Stimulated activated CD8-positive, alpha-beta memory T cell treated with anti-CD3 and anti-CD28 coated beads, Interleukin-4, amount 100 ng/mL, for 4 hours (primary cell): ENCODE measurements at places on chromosomes 16 and 17.

- DNase-seq: no peak
Measured at GRCh38 chr17:62084585-62084984, 19.5 kb upstream of the MED13 start.

DNA sequence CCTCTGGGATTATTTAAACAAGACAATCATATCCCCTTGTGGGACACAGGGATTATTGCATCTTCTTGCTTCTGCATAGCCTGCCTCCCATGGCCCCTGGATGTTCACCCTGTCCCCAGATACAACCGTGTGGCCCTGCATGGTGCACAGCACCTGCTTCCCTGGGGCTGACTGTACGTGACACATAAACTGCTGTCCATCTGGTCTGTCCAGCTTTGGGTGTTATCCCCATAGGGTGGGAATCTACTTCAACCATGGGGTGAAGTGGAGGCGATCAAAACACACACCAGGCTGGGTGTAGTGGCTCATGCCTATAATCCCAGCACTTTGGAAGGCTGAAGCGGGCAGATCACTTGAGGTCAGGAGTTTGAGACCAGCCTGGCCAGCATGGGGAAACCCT, 138.8 kb downstream of the XYLT1 start:
- DNase-seq: no peak

- no peak for DNase-seq
Measured at GRCh38 chr17:51463353-51463752, 203.0 kb downstream of the UTP18 start.

DNA sequence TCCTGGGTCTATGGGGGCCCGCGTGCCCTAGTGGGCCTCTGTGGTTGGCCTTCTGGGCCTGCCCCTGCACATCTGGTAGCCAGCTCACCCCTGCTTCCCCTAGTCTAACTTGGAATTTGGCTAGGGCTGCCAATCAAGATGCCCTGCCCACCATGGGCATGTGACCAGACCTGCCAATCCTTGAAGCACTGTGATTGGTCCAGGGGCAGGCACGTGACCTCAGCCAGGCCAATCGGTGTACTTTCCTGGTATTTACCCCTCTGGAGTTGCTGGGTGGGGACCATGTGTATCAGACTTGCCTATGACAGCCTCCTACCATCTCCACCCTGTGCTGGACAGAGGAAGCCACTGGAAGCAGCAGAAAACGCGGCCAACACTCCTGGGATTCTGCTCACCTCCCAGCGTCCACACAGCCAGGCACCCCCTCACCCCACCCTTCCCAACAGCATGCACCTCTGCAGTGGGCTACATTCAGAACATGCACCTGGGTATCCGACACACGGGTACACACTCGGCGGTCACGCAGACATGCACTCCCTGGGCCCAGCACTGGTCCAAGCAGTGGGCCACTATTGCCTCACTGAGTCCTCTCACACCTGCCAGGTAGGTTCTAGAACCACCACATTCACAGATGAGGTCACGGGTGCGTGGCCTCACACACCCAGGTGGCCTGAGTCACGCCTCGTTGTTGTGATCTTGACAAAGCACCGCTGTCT, 96.9 kb downstream of the RBFOX3 start:
- no peak for DNase-seq

- no peak for DNase-seq
Measured at GRCh38 chr16:17414421-17414820, 56.3 kb downstream of the XYLT1 start.

GRCh38 chr17:6660805-6661463, 9.4 kb downstream of the C17orf100 start:
- DNase-seq: no peak

GRCh38 chr17:17413215-17413792, 63.5 kb upstream of the MED9 start:
- DNase-seq: no peak

DNA sequence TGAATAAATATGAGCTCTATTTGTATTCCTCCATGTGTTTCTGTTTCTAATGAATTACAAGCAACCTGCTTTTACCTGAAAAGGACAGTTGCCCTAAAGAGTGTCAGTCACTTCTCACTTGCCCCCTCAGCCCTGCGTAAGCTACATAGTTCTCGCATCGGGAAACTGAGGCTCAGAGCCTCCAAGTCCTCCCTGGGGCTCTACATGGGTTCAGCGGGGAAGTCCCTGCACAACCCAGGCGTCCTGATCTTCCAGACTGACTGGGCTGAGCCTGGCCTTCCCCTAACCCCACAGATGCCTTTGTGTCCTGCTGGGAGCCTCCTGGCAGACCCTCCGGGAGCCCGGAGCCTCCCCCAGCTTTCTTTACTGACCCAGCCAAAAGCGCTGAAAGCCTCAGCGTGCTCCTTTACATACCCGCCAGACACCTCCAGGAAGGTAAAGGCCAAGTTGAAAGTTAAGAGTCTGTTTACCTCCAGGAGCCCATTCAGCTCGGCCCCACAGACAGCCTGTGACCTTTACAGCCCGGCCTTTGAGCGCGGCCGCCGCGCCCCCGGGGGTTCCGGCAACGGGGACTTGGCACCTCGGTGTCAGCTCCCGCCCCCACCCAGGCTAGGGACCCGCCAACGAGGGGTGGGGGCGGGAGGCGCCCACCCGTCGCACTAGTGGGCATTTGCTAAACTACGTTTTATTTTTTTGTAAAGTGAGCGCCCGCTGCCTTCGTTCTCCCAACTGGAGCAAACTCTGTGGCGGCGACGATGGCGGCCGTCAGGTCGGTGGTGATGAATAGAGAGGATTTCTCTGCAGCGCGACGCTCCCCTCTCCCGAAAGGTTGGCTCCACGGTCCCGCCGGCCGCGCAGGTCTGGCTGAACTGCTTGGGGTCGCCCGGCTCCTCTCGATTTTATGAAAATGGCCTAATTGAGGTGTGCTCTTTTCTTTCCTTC, 4.4 kb upstream of the HOXB13 start:
- DNase-seq: no peak

- DNase-seq: no peak
Measured at GRCh38 chr17:51971121-51971520, 187.4 kb downstream of the CA10 start.

GRCh38 chr17:4077581-4077980, 65.2 kb downstream of the ZZEF1 start:
- no peak for DNase-seq

DNA sequence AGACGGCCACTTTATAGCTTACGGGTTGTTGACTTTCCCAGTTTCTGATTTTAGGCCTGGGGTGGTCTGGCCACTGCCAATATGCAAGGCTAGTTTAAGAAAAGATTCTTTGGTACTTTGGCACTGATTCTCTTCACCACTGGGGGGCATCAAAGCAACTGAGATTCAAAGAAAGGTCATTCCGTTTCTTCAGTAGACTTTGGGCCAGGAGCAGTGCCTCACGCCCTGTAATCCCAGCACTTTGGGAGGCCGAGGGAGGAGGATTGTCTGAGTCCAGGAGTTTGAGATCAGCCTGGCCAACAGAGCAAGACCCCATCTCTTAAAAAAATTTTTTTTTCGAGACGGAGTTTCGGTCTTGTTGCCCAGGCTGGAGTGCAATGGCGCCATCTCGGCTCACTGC, 53.0 kb downstream of the RPA1 start:
- no peak for DNase-seq

- DNase-seq: no peak
Measured at GRCh38 chr17:77330602-77331081, 189.9 kb downstream of the SEC14L1 start.

GRCh38 chr17:9016941-9017552, 4.3 kb upstream of the NTN1 start:
- no peak for DNase-seq

DNA sequence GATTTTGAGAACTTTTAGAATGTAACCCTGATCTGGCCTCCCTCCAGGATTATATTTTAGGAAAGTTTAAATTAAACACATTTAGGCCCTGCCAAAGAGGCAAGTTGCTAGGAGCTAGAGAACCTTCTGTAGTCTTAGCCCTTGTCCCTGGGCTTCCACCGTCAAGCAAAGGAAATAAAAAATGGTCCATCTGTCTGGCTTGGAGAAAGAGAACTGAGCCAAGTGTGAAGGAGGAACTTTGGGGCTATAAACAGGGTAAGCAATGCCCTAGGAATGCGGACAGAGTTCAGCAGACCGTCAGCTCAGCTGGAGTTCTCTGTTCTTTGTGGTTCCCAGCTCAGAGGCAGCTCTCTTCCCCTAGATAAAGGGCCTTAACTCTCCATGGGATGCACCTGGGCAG, 29.6 kb downstream of the RCVRN start:
- DNase-seq: no peak

DNA sequence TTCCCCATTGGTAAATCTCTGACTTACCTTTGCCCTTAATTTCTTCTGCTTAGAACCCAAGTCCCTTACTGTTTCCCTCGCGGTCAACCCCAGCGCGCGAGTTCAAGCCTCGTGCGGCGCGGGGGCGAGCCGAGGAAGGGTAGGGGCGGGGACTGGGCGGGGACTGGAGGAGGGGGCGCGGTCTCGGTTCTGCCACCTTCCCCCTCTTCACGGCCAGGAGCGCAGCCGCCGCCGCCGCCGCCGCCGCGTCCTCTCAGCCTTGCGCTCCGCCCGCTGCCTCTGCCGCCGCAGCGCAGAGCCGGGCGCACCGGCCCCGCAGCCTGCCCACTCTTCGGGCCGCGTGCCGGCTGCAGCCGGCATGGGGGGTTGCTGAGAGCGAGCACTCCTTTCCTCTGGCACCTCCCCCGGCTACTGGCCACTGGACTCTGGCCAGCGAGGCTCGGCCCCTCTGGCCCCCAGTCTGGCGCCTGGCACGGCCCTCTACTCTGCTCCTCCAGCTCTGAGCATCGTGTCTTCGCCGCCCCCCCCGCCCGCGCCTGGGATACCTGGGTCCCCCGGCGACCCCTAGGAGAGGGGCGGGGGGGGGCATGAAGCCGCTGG, at the start of gene RAPGEFL1:
TSS of gene RAPGEFL1 (plus strand) at position 196 of the 600 bp plus-strand sequence. CDS start at position 588, 392 bp downstream.
- peak; percentile 80 for DNase-seq

DNA sequence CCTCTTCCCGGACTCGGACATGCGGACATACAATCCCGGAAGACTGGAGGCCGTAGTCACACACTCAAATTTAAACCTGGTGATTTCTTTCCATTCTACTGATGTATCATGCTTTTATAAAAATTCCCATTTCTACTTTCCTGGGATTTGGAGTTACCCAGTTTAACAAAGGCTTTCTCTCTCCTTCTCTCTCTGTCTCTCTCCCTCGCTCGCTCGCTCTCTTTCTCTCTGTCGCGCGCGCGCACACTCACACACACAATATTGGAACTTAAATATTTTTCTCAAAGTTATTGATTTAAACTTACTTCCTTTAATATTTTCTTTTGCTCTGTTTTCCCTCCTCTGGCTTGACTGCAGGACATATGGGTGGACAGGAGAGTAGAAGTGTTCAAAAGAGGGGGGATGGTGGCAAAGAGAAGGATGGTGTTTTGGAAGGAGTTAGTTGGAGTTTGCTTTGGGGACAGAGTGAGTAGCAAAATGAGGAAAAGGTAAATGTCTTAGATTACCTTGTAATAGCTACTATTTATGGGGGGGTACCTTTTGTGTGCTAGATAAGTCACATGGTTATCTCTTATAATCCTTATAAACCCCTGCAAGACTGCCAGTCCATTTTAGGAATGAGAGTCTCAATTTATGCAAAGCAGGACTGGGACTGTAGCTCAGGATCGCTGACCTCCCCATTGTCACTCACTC, 878 bp upstream of the TRIM25 start:
- DNase-seq: no peak

GRCh38 chr17:55710829-55711496, 11.7 kb downstream of the TMEM100 start:
- no peak for DNase-seq

DNA sequence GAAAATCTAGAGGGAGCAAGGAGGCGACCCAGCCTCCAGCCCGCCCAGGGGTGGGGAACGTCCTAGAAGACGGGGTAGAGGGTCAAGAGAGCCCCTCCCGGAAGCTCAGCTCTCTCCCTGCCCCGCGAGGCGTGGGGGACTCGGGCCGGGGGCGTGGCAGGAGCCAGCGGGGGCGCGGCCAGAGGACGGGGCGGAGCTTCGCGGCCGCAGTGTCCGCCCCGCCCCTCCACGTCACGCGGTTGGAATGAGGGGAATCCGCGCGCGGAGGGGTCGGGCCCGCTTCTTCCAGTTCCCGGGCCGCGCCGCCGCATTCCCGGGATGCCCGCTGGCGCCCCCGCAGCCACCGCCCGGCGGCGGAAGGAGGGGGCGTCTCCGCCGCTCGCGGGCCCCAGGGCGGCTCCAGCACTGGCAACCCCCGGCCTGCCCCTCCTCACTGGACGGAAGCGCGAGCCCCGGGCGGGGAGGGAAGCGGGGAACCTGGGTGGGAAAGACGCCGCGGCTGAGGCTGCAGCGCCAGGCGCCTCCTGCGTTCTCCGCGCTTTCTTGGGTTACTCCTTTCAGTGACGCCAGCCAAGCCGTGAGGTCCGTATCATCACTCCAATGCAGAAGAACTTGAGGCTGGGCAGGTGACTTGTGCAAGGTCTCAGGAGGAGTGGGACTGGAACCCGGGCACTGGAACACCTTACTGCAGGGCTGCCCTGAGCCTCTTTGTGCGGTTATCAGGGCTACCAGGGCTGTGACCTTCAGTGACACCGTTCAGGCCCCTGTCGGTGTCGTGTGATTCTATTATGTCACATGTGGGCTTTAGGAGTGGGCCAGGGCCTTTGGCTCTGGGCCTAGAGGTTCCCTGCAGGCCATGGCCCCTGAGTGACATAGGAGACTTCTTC, 4.3 kb downstream of the MYO1C start:
- DNase-seq: no peak

- no peak for DNase-seq
Measured at GRCh38 chr16:4314532-4315185, 1.2 kb upstream of the GLIS2 start.

- DNase-seq: no peak
Measured at GRCh38 chr16:351804-352520, 561 bp downstream of the AXIN1 start.

DNA sequence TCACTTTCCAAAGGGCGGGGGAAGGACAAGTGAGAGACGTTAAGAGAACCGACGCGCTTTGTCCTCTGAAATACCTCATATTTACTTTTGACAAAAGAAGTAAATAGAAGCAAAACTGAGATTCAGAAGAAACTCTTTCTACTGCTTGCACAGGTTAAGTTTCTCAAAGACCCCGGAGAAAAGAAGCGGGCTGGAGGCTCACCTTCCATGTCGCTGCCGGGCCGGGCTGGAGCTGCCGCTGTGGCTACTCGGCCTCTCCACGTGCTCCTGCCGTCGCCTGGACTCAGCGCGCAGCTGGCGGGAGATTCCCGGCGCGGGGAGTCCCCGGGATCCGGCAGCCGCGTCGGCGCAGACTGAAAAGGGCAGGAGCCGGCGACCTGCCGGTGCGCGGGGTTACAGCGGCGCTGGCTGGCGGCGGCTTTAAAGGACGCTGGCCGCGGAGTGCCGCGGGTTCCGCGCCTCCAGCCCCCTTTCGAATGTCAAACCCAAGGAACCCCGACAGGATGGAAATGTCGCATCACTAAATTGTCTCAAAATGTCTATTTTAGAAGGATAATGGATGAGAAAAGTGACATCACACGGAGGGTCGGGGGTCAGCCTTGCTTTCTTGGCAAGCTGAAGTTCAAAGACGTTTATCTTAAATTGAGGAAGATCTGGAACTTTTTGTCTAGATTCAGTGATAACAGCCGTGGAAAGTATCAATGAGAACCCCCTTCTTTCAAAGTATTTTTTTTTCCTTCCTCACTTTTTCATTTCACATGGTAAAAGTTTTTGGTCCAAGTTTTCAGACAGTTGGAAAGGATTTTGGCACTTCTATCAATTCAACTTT, at the start of gene IKZF3:
TSS of gene IKZF3 (minus strand) at position 395 of the 829 bp plus-strand sequence. CDS start at position 209, 186 bp downstream.
- peak; percentile 42 for DNase-seq
